ENCODE measurements at places on chromosomes 12 and 14.

GRCh38 chr12:19967431-19967830 is 400.9 kb upstream of the PDE3A start:
- no peak for DNase-seq

DNA sequence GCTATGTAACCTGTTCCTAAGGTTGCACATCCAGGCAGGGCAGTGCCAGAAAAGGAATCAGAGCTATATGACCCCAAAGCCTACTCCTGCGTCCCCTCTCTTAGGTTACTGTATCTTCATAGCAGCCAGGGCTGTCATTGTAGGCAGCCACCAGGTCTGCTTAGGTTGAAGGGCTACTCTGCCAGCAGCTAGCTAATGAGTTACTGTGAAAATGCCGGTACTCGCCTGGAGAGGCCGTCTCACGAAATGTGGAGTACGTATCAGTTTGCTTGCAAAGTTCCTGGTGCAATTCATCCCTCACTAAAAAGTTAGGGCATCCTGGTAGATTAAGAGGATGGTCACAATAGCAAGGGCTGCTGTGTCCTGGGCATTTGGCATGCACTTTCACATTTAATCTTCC is 50.9 kb downstream of the RPH3A start:
- DNase-seq = no peak

DNA sequence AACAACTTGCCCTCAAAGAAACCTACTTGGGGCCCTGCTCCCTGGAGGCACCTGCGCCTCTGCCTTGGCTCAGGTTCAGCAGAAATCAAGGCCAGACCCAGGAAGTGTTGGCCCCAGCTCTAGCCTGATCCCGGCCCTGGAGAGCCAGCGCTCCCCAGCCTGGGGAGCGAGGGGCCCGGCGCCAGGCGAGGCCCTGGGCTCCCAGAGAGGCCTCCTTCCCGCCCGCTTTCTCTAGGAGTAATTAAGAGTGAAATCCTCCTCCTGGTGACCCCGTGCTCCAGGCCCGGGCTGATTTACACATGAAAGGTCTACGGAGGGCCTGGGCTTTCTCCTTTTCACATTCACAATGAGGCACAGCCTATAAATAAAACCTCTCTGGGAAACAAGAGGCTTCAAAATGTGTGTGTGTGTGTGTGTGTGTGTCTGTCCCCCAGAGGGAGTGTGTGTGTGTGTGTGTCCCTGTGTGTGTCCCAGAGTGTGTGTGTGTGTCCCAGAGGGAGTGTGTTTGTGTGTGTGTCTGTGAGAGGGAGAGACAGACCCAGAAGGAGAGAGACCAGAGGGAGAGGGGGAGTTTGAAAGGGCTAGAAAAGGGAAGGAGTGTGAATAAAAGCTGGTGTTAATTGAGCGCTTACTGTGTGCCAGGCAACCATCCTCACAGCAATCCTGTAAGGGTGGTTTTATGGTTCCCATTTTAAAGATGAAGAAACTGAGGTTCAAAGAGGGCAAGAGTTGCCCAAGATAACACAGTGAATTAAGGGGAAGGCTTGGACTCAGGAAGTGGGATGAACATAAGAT is 23.8 kb upstream of the COX6A1 start:
- no peak for DNase-seq

- DNase-seq = no peak
Measured at GRCh38 chr14:102352213-102352612, 10.5 kb downstream of the CINP start.

DNA sequence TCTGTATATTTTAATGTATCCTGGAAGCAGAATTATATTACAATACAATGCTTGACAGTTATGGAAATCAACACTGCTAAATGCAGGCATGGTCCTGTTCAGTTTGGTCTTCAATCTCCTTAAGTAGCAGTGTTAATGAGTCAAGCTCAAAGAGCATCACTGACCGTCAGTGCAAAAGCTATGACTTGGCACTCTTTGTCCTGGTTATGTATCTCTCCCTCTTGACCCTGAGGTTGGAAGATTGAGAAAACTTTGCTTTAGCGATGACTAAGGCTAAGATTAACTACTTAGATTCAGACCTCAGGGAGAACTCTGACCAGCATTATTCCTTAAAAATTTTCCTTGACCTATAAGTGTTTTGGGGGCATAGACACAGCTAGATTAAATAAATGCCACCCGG is 10.9 kb downstream of the CLEC7A start:
- DNase-seq = no peak

DNA sequence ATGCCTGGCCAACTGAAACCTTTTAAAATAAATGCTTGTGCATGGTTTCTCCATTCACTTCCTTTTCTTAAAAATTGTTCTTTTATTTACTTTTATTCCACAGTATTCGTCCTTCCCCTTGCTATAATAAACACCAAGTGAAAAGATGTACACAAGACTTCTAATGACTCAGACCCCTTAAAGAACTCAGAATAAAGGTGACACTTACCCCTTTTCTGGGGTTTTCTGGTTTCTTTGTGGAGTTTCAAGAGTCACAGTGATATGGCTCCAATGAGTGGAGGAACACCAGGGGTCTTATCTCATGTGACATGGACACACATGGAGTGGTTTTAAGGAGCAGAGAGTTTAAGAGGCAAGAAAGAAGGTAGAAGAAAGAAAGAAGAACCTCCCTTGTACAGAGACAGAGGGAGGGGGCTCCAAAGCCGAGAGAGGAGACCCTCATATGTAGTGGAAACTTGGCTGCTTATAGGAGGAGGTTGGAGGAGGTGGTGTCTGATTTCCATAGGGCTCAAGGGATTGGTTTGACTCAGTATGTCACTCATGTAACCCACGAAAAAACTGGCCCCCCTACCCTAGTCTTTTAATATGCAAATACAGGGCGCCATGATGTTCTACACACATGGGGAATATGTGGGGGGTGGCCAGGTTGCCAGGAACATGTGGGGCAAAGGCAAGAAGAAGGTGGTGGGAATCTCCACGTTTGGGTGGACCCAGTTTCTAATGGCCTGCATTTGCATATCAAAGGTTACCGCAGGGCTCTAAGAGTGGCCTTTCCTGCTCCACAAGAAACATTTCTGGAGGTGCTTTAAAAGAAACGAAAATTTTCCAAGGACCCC is 22.1 kb upstream of the CD69 start:
- no peak for DNase-seq

DNA sequence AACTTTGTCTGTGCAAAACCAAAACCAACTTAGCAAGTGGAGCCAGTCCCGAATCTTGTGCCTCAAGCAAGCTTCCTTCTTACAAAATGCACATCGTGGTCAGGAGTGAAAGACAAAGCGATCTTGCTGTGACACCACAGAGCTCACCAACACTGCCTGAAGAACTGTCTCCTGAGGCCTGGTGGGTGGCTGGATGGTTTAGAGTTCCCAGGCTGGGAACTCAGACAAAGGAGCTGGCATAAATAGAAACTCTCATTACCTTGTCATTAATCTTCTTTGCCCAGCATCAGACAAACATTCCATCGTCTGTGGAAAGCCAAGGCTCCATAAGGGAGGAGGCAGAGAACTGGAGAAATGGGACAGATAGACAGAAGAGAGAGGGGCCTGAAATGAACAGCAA is 144.8 kb downstream of the KCNA5 start:
- no peak for DNase-seq
